ENCODE measurements at places on chromosomes 6 and 20. TPM values are rescaled to one million over a fixed set of nuclear protein-coding genes. Genes with fewer than 3 reads are reported as not detected.

ADGRF5 gene
- total RNA-seq, result 0.22 TPM

GNMT gene
- not detected for total RNA-seq

IMPG1 gene
- total RNA-seq, result not detected

FNDC1 gene
- under 0.01 TPM for total RNA-seq

SLC17A1 gene
- not detected for total RNA-seq

SEC23B gene
- total RNA-seq, result 74.4 TPM

MCM9 gene
- total RNA-seq, result 15.2 TPM

HLA-F gene
- total RNA-seq, result 14.7 TPM

IL17A gene
- not detected for total RNA-seq

SYNDIG1 gene
- total RNA-seq, result 0.57 TPM

RNF144B gene
- total RNA-seq, result 1.4 TPM

KCNK5 gene
- total RNA-seq, result not detected

TPBG gene
- 276 TPM for total RNA-seq

ANKRD6 gene
- total RNA-seq, result 0.22 TPM

RSPH9 gene
- 0.66 TPM for total RNA-seq

TBXT gene
- total RNA-seq, result not detected

CEBPB gene
- total RNA-seq, result 88.4 TPM
